Omental fat pad (tissue), 4 donors: ENCODE measurements at places on chromosomes 6 and 20. TPM values are rescaled to one million over a fixed set of nuclear protein-coding genes. Genes with fewer than 3 reads are reported as not detected.
A peak's percentile ranks its signal among the peaks of the same experiment; 100 is the strongest.

RNGTT gene
- total RNA-seq = 21.7 TPM

BMP7 gene
- 1.1 TPM for total RNA-seq

PCK1 gene
- 174 TPM for total RNA-seq

TNFRSF6B gene
- 91.9 TPM for total RNA-seq

TPD52L1 gene
- 59.1 TPM for total RNA-seq

CST7 gene
- total RNA-seq = 20.5 TPM

DNA sequence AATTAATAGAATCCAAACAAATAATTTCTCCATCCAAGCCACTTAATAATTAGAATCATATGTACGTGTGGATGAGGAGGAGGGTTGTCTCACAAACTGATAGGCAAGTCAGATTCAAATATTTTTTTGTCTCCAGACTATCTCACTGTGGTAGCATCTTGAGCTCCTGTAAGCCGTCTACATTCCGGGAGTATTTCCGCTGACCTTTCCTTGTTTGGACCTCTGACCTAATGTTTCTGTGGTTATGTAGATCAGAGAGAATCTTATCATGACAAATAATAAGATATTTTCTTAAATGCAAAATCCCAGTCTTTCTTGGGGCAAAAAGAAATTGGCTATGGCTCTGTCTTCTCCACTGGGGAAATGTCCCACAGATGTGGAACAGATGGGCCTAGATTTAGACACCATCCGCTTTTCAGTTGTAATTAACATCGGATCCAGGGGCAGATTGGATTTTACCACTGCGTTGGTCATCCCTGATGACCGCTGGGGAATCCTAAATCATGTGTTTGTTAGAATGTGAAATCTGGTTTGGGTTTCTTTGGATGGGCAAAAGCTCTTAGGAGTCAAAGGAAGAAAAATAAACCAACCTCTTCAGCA, 197.1 kb upstream of the RIN2 start:
- DNase-seq = no peak

DNA sequence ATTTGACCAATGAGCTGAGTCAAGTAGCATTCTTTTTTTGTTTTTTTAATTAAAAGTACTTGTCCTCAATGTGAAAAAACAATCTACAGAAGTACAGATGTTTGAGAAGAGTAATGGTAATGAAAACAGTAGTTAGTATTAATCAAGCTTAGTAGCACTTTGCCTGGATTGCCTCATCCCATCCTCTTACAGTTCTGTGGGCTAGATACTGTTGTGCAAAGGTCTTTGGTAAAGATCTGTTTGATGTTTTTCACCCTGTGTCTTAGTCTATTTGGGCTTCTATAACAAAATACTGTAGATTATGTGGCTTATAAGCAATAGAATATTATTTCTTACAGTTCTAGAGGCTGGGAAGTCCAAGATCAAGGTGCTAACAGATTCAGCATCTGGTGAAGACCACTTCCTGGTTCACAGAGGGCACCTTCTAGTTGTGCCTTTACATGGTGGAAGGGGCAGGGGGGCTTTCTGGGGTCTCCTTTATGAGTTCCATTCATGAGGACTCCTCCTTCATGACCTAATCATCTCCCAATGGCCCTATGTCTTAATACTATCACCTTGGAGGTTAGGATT, 84.3 kb downstream of the SHLD1 start:
- DNase-seq = no peak

- no peak for DNase-seq
These were observed 8.0 kb upstream of the LAMP5 start for GRCh38 chr20:9506280-9506821.

- DNase-seq = peak; percentile 12
These were observed 34.3 kb downstream of the PYGB start for GRCh38 chr20:25282034-25282781.

GRCh38 chr20:37144856-37145404, 34.2 kb upstream of the RPN2 start:
- DNase-seq = no peak

- DNase-seq = no peak
These were observed 67.5 kb upstream of the QKI start for GRCh38 chr6:163347021-163347446.

DNA sequence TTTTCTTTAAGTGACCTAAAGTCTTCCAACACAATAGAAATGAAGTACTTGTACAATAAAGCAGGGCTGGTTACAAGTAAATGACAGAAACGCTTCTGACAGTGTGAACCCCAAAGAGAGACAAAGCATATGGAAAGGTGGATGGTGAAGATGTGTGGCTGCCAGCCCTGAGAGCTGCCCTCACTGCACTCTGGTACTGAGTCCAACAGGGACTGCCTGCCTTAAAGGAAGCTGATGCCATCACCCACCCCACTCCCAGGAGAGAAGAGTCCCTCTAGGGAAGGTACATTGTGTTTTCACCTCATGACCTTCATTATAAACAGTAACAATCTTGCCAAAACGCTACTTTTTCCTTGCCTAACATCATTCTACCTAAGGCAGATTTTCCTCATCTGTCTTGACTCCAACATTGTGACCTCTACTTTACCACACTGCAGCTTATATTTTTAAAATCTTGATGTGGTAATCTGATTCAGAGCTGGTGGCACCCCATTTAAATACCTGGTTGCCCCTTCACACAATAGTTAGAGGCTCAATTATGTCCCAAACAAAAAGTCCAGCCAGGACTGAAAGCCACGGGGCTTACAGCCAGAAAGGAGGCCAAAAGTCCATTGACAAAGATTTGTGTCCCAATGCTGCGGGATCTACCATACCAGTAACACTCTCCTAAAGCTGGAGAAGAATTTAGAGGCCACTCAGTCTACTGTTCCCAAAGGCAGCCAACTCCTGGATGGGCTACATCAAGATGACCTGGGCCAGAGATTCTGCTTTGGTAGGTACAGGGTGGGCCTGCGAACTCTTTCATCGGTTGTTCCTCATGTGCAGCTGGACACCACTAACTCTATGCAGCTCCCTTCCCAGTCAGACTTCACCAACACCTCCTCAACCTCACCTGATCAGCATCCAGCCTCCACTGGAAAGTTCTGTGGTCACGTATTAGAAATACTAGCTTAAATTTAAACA, 4.4 kb downstream of the APMAP start:
- DNase-seq = no peak

GRCh38 chr6:35368038-35368887, 25.9 kb downstream of the PPARD start:
- no peak for DNase-seq

DNA sequence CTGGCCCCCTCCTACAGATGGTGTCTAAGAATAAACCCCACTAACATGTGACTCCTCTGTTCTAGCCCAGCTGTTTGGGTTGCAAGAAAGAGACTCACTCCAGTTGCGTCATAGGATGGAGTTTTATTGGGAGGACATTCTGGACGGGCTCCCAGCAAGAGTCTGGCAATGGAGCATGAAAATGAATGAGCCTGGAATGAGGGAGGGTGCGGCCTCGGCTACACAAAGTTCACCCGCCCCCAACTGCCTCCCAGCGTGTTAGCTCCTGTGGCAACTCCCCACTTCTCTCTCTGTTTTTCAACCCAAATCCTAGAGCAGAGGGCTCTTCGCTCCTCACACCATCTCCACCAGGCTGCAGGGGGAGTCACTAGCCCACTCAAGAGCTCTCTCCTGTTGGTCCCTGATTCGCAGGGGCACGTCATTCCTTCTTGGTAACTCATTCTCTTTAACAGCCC, 5.1 kb upstream of the ADAM33 start:
- peak; percentile 56 for DNase-seq

GRCh38 chr6:79215213-79215824, 19.2 kb downstream of the HMGN3 start:
- no peak for DNase-seq

- no peak for DNase-seq
These were observed 27.0 kb downstream of the TREML4 start for GRCh38 chr6:41255110-41255509.
